ENCODE measurements at places on chromosomes 6 and 20. TPM values are rescaled to one million over a fixed set of nuclear protein-coding genes. Genes with fewer than 3 reads are reported as not detected.

The MCCD1 gene
- not detected for total RNA-seq

The GDAP1L1 gene
- total RNA-seq, result 0.77 TPM

GRCh38 chr6:122109075-122109474 is 290.4 kb upstream of the HSF2 start:
- no peak for DNase-seq

DNA sequence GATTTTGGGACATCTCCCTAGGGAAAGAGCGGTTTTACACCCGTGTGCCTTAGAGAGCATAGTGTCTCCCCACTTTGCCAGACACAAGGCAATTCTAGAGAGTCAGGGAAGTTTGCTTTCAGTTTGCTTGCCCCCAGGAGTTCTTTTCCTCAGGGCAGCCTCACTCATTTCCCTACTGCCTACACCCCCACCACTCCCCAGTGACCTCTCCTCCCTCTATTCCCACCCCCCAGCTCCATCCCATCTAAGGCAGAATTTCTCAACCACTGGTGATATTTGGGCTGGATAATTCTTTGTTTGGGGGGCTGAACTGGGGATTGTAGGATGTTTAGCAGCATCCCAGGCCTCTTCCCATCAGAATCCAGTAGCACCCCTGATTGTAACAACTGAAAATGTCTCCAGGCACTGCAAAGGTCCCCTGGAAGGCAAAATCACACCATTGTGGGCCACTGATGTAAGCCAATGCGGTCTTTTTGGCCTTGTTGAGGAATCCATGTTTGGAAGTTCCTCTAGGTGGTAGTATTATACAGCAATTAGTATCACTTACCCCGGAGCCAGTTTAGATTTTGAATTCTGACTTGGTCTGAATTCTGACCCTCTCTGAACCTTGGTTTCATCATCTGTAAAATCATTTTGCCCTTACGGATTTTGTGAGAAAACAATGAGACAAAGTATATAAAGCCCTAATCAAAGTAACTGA is 1.3 kb downstream of the EPPIN start:
- DNase-seq, result peak; percentile 2

The CAP2 gene
- total RNA-seq, result 49.1 TPM

- no peak for DNase-seq
Measured at GRCh38 chr20:48815537-48815936, 12.3 kb downstream of the PREX1 start.

The POM121L2 gene
- not detected for total RNA-seq

DNA sequence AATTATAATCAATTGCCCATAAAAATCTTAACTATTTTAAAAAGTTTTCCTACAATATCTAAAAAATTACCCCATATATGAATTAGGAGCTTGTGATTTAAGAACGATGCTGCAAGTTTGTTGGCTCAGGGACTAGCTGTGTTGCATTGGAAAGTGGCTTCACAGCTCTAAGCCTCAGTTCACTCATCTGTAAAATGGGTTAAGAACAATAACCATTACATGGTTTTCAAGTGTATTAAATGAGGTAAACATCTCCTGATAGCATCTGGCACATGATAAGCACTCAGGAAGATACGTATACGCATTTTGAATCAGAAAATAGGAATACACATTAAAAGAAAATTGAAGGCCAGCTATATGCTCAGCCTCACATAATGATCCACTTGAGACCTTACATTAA is 76.4 kb downstream of the ARHGAP18 start:
- no peak for DNase-seq

DNA sequence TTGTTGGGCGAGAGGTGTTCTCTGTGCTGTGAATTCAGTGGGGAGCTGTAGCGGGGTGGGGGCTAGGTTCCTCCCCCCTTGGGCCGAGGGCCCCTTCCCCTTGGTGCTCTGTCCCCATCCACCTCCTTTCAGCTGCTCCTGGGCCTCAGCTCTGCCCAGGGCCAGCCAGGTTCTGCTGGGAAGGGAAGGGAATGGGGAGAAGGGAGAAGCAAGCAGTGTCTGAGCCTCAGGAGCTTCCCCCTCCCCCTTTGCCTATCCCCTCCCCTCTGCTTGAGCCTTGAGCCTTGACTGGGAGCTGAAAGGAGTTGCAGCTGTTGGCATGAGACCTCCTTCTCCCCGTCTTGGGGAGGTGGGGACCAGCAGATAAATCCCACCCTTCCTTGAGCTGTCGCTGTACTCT is 576 bp upstream of the RRP36 start:
- no peak for DNase-seq

- peak; percentile 44 for DNase-seq
Measured at GRCh38 chr6:80402266-80402665, 295.8 kb downstream of the BCKDHB start.

All from astrocyte (in vitro differentiated cells and primary cell).